ENCODE measurements at places on chromosomes 4 and X.

DNA sequence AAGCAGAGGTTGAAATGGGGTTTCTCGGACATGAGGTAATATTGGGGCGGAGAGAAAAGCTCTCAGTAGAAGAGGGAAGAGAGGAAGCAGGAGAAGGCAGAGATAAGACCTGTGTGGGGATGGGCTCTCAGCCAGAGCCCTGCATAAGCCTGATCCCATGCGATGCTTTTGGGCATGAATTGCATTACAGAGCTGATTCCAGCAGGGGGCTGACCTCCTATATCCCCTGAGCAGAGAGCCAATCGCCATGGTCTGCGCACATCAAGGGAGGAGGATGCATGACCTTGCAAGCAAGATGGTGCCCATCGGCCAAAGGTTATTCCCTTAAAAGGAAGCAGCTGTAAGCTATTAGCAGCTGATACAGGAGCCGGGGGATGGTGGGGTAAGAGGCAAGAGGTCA lies 7.6 kb downstream of the ANOS1 start:
- no peak for DNase-seq

DNA sequence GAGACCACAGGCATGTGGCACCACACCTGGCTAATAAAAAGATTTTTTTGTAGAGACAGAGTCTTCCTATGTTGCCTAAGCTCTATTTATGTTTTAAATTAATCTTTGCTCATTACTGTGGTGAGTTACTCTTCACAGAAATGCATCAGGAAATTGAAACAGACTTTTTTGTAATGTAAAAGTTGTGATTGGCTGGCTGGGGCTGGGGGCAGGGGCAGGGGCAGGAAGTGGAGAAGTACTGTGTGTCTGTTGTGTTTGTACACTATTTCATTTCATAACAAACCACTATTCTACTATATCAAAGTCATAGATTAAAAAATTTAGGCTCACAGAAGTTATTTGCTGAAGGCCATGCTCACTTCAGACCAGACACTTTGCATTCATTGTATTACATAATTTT lies 19.1 kb upstream of the ABRAXAS1 start:
- DNase-seq: no peak

DNA sequence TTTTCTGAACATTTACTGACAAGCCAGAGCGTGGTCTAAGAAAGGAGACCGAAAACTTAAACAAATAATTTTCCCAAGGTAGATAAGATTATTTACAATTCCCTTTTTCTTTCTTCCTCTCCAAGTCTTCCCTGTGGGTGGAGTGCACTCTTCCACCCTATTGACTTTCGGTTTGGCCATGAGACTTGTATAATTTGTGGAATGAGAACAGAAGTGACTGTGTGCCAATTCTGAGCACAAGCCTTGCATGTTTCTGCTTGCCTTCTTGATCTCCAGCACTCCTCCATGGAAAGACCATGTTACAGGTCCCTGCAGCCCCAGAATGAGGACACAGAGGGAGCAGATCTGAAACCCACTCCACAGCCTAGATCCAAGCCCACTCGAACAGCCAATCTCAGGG lies 150.0 kb upstream of the HPGD start:
- DNase-seq: no peak

DNA sequence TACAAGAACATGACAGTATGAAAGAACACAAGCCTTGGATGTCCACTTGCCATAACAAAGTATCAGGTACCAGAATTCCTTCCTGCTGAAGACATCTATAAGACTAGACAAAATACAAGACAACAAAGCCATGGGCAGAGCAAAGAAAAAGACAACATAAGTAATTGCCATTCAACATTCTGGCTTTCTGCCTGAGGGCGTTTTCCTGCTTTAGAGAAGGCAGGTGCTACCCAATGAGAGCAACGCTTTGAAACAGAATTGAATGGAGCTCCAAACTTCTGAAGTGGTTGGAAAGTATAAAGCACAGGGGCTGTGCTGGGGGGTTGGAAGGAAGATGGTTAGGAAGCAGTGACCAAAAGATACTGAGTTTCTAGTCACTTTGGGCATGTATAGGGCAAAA lies 30.1 kb downstream of the PDE5A start:
- DNase-seq: no peak

GRCh38 chr4:75672461-75673026 lies 667 bp downstream of the G3BP2 start:
- peak; percentile 71 for DNase-seq

DNA sequence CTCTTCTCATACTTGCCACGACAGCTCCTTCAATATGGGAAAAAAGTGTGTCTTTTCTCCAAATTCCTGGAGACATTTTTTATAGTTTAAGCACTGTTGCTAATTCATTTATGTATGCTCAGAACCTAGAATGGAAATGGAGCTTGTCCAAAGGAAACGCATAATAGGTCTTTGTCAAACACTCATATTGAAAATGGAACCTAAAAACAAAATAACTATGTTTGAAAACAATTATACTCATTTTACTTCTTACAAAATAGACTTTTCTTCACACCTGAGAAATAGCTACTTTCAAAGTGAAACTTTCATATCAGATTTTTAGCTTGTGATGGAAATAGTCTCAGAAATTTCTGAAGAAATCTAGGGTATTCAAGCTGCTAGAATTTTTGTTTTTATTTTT lies 529.7 kb upstream of the BOD1L1 start:
- no peak for DNase-seq

DNA sequence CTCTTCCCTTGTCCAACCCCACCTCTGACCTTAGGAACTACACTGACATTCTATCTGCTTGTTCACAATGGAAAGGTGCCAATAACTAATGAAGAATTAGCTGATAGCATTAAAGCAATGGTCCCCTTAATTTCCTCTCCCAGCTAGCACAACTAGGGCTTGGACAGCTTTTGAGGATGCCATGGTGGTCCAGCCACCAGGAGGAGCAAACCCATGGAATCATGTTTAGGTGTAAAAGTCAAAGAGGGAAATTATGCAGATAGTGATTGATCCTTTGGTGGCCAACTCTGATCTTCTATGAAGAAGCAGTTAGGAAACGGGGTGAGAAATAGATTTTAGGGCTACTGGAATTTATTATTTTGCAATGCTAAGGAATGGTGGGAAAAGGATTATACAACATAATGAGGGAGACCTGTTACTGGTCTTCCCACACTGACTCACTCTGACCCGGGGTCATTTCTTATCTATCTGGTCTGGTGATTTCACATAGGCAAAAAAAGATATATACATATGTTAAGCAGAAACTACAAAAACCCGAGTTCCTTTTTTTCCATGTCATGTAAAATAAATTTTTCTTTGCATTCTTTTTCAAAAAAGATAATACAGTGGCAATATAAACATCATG lies 45.8 kb upstream of the FBXW7 start:
- DNase-seq: no peak

DNA sequence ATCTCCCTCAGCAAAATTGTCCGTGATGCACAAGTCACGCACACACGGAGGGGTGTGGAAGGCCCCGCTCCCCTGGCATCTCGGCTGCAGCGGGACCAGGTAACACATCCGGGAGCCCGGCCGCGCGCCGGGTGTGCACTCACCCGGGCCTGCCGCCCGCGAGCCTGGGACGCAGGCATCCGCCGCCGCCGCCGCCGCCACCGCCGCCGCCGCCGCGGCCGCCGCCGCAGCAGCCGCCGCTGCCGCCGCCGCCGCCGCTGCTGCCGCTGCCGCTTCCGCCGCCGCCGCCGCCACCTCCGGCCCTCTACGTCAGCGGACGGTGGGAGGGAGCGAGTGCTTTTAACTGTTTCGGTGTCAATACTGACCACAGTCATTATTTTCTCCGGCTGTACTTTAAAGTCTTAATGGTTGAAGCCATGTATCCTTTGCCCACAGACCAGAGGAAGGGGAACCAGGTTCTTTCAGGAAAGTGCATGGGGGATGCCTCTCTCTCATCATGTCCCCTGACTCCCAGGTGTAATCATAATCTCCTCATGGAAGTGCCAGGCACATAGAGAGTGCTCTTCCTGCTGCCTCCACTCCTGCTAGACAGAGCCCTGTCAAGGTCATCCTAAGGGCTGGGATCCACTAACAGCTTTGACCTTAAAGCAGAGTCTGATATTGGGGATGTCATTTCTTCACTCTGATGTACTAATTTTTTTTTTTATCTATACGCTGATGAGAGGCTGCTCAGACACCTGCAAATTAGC lies 38.0 kb downstream of the MAGEE2 start:
- peak; percentile 18 for DNase-seq

- DNase-seq: no peak
Measured at GRCh38 chr4:184460499-184461285, 13.7 kb downstream of the IRF2 start.

DNA sequence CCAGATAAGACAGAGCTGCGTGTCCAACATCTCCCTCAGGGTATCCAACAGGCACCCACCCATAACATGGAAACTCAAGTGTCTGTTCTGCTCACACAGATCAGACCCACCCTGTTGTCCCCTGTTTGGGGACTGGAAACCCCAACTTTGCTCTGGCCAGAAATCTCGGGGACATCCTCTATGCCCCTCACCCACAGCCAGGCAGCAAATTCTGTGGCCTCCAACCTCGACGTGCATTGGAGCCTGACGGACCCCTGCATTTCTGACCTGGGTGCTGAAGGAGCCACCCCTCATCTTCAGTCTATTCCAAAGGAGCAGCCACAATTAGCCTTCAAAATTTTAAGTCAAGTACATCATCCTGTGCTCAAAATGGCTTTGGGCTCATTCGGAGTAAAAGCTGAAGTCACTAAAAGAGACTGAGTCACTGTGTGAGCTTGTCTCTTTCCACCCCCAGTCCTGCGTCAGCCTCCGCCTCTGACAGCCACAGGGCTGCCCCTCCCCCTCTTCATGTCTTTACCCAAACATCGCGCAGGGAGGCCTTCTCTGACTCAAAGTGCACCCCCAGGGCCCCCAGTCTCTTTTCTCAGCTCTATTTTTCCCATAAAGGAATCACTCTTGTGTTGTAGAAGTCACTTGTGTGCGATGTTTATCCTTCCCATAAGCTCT lies 24.4 kb upstream of the PDE6B start:
- no peak for DNase-seq

DNA sequence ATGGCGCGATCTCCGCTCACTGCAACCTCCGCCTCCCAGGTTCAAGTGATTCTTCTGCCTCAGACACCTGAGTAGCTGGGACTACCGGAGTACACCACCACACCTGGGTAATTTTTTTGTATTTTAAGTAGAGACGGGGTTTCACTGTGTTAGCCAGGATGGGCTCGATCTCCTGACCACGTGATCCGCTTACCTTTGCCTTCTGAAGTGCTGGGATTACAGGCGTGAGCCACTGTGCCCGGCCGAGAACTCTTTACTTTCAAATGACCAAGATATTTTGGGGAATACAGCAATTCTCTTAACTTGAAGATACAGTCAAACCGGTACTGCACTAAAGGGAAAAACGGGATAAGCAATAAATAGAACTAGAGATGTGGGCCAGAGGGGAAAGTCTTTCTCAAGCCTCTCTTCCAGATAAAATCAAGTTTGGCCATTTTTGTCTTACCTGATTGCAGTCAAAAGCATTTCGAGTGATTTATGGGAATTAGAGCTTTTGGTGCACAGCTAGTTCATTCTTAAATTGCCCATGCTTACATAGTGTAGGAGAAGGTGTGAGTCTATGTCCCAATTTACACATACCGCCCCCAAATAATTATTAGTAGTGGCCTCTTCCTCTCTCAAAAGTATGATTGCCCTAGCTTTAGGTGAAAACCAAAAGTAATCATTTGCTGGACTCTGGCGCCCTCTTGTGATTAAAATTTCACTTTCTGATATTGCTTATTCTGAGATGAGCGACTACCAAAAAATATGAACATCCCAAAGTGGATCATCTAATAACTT lies 53.2 kb upstream of the ABCG2 start:
- peak; percentile 82 for DNase-seq

- no peak for DNase-seq
Measured at GRCh38 chr4:151888367-151888866, 127.6 kb upstream of the GATB start.

DNA sequence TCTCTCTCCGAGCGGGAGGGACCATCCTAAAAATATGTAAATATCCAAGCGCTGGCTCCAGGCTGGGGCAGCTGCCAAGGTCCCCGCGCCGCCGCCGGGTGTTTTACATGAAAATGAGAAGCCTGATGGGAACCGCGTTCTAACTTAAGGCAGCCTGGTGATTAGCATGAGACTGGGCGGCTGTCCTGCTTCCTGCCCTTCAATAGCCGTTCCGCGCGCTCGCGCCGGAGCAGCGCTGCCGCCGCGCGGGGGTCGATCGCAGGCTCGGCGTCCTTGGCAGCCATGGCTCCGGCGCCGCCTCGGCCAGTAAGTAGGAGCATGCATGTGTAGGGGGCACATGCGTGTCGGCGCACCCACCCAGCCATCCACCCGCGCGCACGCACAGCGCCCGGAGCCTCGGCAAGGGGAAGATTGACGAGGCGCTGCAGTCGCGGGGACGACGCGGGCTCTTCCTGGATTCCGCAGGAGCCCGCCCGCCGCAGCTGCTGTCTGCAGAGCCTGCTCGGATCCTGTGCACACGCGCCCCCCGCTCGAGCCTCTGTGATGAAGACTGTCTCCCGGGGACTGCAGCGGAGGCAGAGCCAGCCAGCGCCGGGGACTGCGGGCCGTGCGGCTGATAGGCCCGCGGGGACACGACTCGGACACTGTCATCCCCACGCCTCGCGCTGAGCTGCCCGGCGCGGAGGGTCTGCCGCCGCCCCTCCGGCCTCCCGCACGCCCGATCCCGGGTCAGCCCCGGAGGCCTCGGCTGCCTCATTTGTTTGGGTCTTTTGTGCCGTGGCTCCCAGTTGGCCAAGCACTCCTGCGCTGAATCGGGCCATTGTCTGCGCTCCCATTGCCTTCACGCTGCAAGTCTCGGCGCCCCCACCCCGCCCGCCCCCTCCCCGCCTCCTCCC lies 734 bp downstream of the STOX2 start:
- no peak for DNase-seq

GRCh38 chr4:24382381-24382780 lies 202.0 kb downstream of the DHX15 start:
- no peak for DNase-seq

GRCh38 chr4:1061056-1061700 lies 49.8 kb downstream of the FGFRL1 start:
- DNase-seq: no peak

DNA sequence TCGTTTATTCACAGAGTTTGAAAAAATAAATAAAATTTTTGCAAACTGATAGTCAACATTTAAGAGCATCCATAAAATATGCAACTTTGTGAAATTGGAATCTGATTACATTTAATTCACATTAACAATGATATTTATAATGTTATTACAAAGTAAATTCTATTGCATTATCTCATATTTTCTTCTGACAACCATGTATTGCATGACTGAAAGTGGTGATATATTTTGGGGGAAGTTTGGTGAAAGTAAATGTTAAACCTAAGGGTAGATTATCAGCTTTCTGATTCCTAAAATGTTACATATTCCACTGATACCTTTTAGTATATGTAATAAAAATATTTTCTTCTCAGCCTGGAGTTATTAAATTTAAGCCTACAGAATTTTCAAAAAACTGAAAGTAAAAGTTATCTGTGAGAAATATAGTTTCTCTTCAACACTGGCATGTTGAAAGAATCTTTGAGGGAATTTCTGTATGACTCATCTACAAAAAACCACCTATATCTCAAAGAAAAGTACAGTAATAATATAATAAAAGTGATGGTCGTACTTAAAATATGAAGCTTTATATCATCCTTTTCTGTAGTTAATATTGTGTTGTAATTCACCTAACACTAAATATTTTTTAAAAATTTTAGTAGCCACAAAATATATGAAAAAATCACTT lies 1179.6 kb upstream of the PCDH7 start:
- no peak for DNase-seq

Data from inflammatory macrophage (primary cell).